ENCODE measurements at places on chromosomes 16 and 17.

- no peak for DNase-seq
Observed at GRCh38 chr17:42629411-42630009, 20.0 kb downstream of the TUBG1 start.

GRCh38 chr17:19296786-19297778, 59.9 kb downstream of the EPN2 start:
- DNase-seq = no peak

DNA sequence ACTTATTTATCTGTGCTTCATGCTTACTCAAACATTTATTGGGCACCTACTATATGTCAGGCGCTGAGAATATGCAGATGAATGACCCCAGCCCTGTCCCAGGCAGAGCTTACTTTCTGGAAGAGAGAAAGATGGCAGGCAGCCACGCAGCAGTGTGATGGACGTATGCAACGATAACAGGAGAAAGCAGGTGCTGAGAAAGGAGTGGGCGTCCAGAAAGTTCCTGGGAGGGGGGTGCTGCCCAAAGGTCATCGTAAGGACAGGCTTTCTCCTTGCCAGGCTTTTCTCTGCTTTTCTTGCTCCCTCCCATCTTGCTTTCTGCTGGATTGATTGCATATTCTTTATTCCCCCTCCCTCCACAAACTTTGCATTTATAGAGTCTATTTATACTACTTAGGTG, 124.5 kb downstream of the GAS7 start:
- no peak for DNase-seq

GRCh38 chr16:85733839-85734170, 17.1 kb downstream of the C16orf74 start:
- DNase-seq = no peak
